Uterus (tissue), 4 donors: ENCODE measurements at places on chromosomes 4 and X. TPM values are rescaled to one million over a fixed set of nuclear protein-coding genes. Genes with fewer than 3 reads are reported as not detected.

DNA sequence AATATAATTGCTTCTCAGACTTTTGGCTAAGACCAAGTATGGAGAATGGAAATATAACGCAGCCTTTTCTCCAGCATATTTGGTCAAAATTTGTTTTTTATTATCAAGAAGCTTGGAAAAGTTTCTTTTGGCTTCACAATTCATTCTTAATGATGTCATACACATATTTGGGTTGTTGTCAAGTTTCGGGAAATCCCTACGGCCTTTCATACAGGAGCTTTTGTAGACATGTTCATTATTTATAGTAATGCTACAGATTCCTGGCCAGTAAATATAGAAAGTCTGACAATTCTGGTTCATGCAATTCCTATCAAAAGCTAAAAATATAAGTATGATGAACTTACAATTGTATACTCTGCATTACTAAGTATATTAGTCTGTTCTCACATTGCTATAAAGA, 112.9 kb downstream of the IRF2 start:
- DNase-seq, result no peak
- H3K27me3 ChIP-seq, result no peaks in the 10 kb centered on the region
- no peak overlapping the region for H3K4me3 ChIP-seq
- no peaks in the 10 kb centered on the region for H3K4me1 ChIP-seq
- H3K36me3 ChIP-seq, result no peaks in the 10 kb centered on the region
- no peak overlapping the region for H3K27ac ChIP-seq

CEP135 gene
- total RNA-seq, result 5.3 TPM

DNA sequence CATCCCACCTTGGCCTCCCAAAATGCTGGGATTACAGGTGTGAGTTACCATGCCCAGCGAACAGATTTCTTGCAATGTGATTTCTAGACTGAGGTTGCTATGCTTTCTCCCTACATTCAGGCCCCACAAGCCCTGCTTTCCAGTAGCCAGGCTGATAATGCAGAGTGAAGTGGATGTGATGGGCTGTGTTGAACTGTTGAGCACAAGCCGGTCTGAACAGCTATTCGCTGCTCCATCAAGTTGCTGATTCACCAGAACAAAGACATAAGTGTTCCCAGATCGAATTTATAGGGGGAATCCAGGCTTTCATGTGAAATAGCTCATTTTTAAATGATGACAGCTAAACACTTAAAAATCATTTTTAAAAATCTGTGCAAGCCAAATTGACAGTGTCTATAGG, 8.0 kb downstream of the NIPAL1 start:
- H3K27me3 ChIP-seq, result no peaks in the 10 kb centered on the region
- no peaks in the 10 kb centered on the region for H3K36me3 ChIP-seq
- H3K4me1 ChIP-seq, result no peaks in the 10 kb centered on the region
- no peak overlapping the region for H3K27ac ChIP-seq

DNA sequence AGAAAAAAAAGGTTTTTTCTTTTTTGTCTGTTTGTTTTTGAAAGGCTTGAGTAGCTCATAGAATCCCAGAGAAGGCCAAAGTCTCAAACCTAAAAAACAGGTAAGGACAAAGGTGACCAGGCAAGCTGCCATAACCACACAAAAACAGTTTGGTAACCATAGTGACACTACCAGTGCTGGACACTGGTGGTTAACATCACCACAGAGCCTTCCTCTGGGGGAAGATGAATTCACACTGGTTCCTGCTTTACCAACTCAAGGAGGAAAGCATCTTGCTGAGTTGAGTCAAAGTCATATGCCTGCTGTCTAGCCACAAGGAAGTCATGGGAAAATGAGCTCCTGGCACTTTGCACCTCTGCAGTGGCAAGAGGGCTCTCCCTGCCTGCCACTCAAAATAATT, 32.5 kb downstream of the IDS start:
- no peak overlapping the region for H3K27ac ChIP-seq
- H3K36me3 ChIP-seq, result no peaks in the 10 kb centered on the region
- no peaks in the 10 kb centered on the region for H3K27me3 ChIP-seq
- H3K4me3 ChIP-seq, result no peak overlapping the region
- no peak for DNase-seq

UGT2B17 gene
- total RNA-seq, result not detected

DNA sequence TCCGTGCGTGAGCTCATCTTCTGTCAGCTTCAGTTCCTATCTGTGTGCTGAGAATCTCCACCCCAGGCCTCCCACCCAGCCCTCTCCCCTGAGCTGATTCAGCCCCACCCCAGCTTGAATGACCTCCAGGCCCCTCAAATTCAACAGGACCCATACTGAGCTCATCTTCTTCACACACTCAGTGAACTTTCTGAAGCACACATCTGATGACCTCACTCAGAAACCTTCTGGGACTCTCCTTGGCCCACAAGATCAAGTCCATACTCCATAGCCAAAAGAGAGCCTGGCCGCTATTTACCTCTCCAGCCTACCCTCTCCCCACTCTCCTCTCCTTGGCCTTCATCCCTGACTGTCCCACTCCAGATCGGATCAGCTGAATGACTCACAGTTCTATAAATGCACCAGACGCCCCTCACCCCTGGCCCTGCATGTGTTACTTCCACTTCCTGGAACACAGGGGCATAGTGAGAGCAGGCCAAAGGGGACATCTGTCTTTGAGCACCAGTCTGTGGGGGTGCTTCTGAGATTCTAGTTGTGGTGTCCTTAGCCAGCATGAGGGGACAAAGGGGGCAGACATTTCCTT, 62.5 kb downstream of the PJA1 start:
- no peaks in the 10 kb centered on the region for H3K27me3 ChIP-seq
- no peaks in the 10 kb centered on the region for H3K36me3 ChIP-seq

DNA sequence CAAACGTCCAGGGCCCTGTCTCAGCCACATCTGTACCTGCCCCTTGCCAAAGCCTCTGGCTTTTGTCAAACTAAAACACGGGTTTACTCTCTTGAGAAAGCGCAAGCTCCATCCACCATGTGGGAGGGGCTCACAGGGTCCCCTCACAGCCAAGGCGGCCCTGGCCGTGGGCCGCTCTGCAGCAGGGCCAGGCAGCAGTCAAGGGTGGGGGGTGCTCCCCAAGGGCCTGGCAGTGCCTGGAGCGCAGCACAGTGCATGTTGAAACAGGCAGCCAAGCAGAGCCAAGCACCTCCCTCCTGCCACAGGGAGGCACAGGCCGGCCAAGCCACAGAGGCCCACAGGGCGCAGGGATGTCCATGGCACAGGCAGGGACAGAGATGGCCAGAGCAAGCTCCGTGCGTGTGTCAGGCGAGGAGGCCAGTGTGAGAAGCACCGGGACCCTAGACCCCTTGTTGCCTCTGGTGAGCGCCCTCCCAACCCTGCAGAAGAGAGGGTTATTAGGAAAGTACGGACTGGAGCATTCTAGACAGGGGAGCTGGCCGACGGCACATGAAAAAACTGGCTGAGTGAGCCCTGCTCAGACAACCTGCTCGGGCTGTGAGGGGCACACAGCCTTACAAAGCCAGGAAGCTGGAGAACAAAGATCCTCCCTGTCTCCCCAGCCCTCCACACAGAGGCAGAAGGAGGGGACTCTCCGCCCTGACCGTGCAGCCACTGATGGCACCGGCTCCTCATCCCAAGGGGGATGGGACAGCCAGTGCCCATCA, 39.0 kb downstream of the FAM53A start:
- peak overlapping the region; percentile 26 for H3K27ac ChIP-seq
- no peaks in the 10 kb centered on the region for H3K36me3 ChIP-seq
- no peaks in the 10 kb centered on the region for H3K4me1 ChIP-seq

DNA sequence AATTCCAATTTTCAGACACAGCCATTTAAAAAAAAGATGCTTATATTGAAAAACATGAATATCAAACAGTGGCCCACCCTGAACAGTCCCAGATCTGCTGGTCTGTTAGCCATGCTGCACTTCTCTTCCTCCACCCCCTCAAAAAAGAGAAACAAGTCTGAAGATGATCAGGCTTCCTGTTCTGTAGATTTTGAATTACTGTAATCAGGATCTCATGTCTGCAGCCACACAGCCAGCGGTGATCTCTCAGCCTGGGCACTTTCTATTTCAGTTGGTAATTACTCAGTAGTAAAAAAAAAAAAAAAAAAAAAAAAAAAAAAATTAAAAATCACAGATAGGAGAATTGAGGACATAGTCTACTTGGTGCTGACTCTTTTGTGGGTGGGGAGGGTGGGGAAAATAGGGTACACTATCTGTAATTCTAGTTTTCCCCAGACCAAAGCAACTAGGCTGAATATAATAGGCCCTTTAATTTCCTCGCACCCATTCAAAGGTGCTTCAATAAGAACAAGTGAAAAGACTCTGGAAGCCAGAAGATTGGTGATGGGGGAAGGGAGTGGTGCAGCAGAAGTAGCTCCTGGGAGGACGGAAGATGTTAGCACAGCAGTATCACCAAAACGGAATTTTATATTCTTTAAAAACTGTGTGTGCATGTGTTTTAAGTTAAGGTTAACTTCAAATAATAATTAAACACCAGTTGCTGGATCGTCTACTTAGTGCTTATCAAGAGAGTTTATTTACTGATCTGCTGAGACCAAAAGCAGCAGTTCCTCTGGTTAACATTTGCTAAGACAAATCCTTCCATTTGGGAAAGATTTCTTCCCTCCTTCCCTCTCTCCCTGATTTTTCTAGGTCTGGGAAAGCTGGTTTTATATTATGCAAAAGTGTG, 47.0 kb downstream of the SPRY1 start:
- no peaks in the 10 kb centered on the region for H3K4me1 ChIP-seq
- H3K27ac ChIP-seq, result peak overlapping the region; percentile 47
- no peak for DNase-seq
- H3K36me3 ChIP-seq, result no peaks in the 10 kb centered on the region
- H3K27me3 ChIP-seq, result no peaks in the 10 kb centered on the region
- no peak overlapping the region for H3K4me3 ChIP-seq

DNA sequence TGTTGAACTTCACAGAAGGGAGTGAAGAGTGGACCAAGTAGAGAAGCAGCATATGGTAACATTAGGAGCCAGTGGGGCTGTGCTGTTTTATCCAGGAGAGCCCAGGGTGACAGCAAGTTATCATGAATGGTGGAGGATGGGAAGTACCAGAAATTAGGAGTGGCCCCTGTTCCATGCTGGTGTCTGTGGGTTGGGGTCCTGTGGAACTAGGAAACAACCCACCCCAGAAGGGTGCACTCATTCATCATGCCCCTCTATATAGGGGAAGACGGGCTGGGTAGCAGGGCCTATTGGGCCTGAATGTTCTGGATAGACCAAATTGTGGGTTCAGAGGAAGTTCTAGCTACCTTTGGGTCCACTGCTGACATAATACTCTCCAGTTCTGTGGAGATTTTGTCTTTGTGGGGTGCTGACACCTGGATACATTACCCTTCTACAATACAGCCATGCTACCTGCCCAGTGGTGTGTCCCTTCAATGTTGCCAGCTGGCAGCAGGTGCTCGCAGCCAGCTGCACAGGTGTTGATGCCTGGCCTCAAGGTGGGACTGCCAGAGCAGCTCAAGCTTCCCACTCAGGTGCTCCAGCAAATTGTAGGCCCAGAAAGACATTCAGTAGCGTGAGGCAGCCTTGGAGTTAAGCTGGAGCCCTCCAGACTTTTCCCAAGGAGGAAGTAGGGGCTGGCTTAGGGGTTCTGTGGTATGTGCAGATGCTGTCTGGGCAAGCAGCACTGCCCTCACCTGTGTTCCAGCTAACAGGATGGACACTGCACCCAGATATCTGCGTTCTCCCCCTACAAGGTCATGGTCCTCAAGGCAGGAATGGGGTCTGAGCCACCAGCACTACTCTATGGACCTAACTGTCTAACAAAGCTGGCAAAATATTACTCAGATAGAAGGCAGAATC, 106.5 kb downstream of the NHSL2 start:
- H3K4me1 ChIP-seq, result no peaks in the 10 kb centered on the region
- H3K36me3 ChIP-seq, result no peaks in the 10 kb centered on the region
- no peak overlapping the region for H3K4me3 ChIP-seq
- H3K27me3 ChIP-seq, result no peaks in the 10 kb centered on the region
- H3K27ac ChIP-seq, result no peak overlapping the region
- no peak for DNase-seq

AR gene
- 53.6 TPM for total RNA-seq

SPANXA2 gene
- not detected for total RNA-seq

DNA sequence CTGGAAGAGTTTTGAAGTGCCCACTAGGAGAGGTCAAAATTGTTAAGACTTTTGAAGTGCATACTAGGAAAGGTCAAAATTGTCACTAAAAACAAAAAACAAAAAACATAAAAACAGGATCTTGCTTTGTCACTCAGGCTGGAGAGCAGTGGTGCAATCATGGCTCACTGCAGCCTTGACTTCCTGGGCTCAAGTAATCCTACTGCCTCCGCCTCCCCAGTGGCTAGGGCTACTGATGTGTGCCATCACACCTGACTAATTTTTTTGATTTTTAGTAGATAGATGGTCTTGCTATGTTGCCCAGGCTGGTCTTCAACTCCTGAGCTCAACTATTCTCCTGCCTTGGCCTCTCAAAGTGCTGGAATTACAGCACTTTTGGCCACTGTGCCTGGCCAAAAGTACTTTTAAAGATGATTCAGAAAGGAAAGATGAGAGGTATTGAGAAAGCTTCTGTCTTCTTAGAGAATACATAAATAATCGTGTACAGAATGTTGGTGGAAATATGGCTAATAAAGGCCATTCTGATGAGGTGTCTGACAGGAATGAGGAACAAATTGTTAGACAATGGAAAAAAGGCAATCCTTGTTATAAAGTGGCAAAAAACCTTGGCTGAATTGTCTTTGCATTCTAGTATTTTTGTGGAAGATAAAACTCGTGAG, 43.3 kb upstream of the STX18 start:
- no peaks in the 10 kb centered on the region for H3K27me3 ChIP-seq
- no peak overlapping the region for H3K4me3 ChIP-seq
- H3K4me1 ChIP-seq, result no peaks in the 10 kb centered on the region
- no peak for DNase-seq

DNA sequence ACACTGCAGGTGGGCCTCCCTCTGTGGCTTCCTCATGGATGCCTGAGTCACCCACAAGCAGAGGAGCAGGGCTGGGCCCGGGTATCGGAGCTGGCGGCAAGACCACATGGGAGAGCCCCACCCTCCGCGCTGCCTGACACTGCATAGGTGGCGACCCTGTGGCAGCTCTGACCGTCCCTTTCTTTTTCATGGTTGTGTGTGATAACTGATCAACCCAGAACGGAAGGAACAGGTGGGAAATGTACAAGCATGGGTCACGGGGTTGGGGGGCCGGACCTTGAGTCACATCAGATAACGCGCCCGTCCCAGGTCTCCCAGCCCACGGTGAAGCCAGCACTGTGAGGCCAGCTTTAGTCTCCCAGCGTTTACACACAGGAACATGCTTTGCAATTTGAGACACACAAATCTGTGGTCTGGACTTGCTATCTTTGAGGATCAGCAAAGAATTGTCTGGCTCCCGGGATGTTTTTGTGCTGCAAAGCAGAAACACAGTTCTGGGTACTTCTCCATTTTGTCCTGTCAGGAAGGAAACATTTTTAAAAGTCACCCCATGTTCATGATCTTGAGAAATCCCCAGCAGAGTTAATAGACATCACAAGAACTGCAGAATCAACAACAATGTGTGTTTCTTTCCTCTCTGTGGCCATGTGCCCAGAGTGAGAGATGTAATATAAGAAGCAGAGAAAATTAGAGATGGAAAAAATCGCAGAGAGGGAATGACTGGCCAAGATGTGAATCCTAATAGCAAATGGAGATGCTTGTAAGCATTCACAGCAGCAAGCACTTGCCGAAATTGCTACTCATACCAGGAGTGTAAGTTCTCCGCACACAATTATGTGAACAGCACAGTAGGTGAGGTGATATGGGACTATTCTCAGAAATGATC, 70.1 kb upstream of the CBR4 start:
- peak overlapping the region; percentile 64 for H3K27ac ChIP-seq
- H3K36me3 ChIP-seq, result no peaks in the 10 kb centered on the region
- peak; percentile 35 for DNase-seq
- no peak overlapping the region for H3K4me3 ChIP-seq
